ENCODE measurements at places on chromosomes 5 and 9.
A peak's percentile ranks its signal among the peaks of the same experiment; 100 is the strongest.

GRCh38 chr9:93094658-93095204, 1.3 kb upstream of the CARD19 start:
- DNase-seq = peak; percentile 51

DNA sequence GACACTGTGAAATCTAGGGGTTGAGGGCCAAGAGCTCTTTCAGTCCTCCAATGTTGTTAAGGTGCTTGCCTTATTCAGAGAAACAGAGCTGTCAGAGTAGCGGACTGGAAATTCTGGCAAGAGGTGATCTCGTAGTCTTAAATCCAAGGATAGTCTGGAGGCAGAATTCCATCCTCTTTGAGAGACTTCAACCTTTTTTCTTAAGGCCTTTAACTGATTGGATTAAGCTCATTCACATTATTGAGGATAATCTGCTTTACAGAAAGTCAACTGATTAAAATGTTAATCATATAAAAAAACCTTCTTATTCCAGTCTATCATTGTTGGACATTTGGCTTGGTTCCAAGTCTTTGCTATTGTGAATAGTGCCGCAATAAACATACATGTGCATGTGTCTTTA, 243.1 kb upstream of the COX7C start:
- DNase-seq = no peak

DNA sequence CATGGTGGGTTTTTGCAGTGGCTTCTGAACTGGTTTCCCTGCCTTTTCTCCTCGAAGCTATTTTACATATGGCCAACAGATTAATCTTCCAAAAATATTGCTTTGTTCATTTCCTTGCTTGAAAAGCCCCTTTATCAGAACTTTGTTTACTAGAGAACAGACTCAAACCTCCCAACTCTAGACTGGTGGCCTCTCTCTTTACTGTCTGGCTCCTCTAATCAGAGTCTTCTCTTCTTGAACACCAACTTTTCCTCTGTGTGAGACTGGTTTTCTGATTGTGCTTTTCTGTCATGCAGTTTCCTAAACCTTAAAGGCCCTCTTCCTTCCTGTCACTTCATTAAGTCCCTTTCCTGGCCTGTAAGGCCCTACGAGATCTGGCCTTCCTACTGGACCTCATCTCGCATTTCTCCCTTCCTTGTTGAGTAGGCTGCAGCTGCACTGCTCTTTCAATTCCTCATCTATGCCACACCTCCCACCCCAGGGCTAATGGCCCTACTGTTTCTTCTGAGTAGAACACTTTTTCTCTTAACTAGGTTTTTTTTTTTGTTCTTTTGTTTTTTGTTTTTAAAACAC, 5.7 kb downstream of the C9orf43 start:
- no peak for DNase-seq

GRCh38 chr9:104177003-104177611, 83.0 kb downstream of the SMC2 start:
- DNase-seq = no peak

DNA sequence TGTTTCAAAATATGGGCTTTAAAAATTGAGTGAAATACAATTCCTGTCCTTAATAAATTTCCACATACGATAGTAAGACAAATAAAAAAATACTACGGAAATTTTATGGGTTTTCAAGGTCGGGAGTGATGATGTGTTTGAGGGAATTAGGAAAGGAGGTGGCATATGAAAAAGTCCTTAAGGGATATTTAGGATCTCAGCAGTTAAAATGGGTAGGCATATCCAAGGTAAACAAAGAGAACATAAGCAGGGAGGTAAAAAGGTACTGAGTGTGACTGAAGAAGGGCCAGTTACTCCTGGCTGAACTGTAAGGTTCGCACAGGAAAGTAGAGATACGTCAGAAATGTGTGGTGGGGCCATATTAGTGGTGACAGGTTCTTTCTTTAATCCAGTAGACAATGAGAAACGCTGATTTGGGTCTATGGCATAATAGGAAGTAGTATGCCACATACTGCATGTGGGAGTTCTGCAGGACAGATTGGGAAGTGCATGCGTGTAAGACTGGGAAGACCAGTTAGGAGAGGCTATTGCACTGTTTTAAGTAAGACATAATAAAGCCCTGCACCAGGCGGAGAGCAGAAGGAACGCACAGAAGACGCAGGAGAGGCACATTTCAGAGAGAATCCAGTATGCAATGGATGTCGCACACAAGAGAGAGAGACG, 937 bp upstream of the HMGCR start:
- no peak for DNase-seq

DNA sequence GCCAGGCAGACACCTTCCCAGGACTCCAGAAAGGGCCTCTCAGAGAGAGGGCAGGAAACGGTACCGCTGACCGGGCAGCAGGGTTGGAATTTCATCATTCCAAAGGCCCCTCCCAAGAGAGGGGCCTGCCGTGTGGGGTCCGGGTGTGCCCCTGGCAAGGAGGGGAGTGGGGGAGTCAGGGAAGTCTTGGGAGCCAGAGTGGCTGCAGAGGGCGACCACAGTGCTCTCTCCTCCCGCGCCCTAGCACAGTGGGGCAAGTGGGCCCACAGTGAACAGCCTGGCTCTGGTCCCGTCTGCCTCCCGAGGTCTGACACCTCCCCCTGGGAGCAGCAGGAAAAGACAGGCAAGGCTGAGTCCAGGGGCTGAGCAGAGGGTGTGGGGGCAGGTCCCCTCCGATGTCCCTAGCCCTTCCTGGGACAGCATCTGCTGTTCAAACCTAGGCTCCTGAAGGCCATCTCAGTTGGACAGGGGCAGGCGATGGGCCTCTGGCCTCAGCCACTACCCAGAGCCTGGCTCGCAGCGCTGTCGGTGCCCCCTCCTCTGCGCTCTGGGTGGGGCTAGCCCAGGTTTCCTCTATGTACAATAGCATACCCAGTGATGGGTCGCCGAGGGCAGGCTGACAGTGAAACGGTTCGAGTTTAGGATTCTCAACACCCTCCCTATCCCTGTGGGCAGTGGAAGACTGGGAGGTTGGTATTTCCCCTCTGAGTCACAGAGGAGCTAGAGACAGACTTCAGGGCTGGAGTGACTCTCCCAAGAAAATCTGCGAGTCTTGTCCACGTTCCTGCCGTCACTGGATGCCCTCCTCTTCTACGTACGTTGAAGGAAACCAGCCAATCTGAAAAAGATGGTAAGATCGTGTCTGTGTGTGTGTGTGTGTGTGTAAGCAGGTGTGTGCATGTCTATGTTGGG, 25.4 kb upstream of the SARDH start:
- DNase-seq = no peak

GRCh38 chr9:19876569-19877316, 87.9 kb upstream of the SLC24A2 start:
- DNase-seq = no peak

GRCh38 chr9:121491111-121491510, 8.5 kb downstream of the GGTA1 start:
- DNase-seq = no peak

DNA sequence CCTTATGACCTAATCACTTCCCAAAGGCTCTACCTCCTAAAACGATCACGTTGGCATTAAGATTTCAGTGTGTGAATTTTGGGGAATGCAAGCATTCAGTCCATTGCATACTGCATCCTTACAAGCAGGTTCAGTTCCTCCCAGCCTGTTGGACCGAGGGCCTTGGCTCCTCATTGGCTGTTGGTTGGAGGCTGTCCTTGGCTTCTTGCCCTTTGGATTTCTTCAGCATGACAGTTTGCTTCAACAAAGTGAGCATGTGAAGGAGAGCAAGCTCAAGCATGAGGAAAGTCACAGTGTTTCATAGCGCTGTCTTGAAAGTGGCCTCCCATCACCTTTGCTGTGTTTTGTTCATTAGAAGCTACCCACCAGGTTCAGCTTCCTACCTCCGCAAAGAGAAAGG, 109.5 kb downstream of the GADD45G start:
- DNase-seq = no peak

Data from activated CD4-positive, alpha-beta T cell treated with anti-CD3 and anti-CD28 coated beads for 36 hours (primary cell).